ENCODE measurements at places on chromosomes 11 and 22.
A peak's percentile ranks its signal among the peaks of the same experiment; 100 is the strongest.

- DNase-seq = peak; percentile 64
Measured at GRCh38 chr11:44578279-44578678, 12.8 kb downstream of the CD82 start.

DNA sequence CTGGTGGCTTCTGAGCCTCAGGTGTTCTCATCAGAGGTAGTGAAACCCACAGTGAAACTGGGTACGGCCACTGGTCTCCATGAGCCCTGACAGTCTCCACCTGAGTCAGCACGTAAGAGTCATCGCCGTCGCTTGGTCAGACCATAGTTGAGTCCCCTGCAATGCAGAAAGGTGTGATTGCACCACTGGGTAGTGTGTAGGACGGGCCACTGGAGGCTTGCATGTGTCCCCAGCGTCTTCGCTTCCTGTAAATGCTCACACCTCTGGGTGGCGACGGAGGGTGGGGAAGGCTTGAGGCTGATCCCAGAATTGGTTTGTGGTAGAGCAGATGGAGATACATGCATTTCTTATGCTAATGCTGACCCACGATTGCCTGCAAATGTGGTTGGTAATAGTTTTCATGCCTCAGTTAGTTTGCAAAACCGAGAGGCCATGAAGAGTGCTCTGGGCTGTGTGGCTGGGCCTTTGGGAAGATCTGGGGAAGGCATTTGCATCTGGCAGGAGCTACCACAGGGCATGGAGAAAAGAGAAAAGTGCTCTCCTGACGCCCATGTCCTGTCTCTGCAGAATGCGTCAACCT lies 26.5 kb downstream of the CTTN start:
- peak; percentile 59 for DNase-seq

GRCh38 chr22:28381429-28382167 lies 298.0 kb downstream of the TTC28 start:
- DNase-seq = no peak

- DNase-seq = no peak
Measured at GRCh38 chr11:109123816-109124787, 297.9 kb upstream of the C11orf87 start.

DNA sequence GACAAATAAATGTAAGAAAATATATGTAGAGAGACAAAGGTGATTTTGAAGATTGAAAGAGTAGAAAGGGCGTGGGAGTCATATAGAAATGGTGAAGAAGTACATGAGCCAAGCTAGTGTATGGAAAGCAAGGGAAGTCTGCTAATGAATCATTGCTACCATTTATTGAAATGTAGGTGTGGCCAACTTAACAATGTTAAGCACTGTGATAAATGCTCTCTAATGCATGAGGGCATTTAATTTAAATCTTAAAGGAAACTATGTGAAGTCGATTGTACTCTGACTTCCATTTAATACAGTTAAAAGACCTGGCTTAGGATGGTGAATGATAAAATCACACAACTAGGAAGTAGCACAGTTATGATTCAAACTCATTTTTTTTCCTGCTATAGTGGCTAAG lies 219.9 kb downstream of the CASP12 start:
- no peak for DNase-seq

DNA sequence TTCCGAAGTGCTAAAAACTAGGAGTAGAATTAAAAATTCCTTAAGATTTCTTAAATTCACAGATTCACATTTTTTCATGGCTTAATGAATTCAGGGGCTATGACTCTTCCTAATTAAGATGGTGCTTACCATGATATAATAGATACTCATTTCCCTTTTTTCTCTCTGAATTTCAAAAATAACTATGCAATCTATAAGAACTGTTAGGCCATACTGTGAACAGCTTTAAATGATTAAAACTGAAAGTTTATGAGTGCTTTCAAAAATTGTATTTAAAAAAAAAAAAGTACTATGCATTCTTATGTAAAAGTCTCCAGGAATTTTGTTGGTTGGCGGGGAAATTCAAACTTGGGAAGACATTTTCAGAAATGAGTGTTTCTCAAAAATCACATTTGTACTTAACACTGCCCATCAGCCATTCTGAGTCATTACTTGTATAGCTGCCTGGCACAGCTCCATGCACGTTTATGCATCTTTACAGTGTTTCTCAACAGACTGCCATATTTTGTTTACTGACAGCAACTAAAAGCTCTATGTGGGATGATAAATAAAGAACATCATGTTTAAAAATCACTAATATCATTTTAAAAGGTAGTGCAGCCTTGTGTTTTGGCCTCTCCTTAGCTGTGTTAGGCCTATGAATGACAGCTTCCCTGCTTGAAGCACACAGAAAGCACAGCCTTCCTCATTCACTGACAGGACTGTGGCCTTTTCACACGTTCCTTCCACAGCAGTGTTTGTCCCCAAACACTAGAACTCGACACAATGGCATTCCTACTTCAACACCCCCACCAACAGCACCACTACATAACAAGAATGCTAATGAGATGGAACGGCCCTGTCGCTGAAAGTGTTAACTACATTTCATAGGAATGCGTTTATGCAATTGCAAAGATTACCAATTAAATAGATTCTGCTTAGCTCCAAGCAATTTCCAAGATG lies 131.4 kb downstream of the DCDC1 start:
- no peak for DNase-seq

DNA sequence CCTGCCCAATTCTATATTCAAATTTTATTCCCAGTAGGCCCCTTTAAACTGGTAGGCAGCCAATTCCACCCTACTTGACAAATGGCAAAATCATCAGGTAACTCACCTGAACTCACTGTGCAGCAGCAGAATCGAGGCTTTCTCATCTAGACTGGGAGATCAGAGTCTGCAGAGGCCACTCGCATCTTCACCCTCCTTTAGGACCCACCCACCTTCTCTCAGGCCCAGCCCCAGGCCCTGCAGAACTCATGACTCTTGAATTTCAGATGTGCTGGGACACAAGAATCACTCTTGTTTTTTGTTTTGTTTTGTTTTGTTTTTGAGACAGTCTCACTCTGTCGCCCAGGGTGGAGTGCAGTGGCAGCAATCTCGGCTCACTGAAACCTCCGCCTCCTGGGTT lies 38.8 kb downstream of the MICAL3 start:
- no peak for DNase-seq

- no peak for DNase-seq
Measured at GRCh38 chr11:419248-420005, 4.6 kb upstream of the SIGIRR start.

DNA sequence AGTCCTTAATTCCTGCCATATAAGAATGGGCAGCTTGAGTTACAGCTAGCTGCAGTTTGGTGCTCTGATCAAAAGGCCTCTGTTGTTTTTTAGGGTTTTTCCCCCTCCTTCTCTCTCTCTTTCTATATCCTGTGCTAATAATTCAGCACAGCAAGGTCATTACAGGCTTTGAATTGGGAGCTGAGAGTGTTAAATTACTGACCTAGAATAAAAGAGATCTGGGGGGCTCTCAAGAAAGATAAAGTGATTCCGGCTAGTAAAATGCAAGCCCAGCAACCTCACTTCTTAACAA lies 84.9 kb downstream of the CSTPP1 start:
- no peak for DNase-seq

DNA sequence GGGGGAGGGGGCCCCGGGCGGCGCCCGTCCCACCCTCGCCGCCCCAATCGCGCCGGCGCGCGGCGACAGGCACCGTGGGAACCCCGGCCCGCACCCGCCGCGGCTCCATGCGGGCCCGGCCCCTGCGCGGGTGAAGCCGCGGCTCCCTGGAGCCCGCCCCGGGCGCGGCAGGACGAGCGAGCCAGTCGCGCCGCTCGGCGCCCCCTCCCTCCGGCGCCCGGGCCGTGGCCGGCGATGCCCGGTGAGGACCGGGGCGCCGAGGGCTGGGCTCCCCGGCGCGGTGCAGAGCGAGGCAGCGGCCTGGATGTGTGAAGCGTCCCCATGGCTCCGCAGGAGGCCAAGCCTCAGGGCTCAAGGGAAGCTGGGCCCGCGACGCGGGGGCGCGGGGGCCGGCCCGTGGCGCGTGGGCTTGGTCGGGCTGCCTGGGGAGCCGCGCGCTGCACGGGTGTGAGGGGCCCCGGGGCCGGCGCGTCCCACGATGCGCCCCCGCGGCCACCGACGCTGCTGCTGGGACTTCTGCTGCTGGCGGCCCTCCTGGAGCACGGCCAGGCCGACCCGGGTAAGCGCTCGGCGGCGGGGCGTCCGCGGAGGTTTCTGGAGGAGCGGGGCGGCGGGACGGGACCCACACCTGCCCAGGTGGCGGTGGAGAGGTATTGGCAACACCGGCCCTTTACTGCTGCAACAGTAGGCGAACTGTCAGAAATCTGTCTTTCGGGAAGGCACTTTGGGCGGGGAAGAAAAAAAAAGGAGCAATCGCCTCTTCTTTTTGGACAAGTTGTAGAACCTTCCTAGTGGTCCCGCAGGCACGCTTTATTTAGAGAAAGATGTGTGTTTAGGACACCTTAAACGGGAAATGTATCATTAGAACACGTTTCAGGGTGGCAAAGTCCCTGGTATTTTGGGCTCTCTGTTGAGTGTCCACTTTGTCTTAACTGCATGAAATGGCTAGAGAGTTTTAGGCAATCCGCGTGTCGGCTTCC lies 119.4 kb downstream of the HIPK3 start:
- DNase-seq = peak; percentile 41

- no peak for DNase-seq
Measured at GRCh38 chr11:117202386-117203068, 3.4 kb downstream of the TAGLN start.

DNA sequence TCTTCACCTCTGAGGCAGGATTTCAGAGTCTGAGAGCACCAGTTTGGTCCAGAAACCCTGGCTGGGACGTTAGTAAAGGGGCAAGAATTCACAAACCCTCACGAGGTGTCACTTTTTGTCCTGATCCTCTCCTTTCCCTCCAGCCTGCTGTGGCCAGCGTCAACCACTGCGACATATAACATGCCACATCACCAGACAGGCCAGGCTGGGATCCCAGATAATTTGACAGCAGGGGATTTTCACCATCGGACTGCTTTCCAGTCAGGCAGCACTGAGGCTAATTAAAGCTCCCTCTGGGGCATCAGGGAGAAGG lies 36.8 kb upstream of the RBFOX2 start:
- DNase-seq = no peak

DNA sequence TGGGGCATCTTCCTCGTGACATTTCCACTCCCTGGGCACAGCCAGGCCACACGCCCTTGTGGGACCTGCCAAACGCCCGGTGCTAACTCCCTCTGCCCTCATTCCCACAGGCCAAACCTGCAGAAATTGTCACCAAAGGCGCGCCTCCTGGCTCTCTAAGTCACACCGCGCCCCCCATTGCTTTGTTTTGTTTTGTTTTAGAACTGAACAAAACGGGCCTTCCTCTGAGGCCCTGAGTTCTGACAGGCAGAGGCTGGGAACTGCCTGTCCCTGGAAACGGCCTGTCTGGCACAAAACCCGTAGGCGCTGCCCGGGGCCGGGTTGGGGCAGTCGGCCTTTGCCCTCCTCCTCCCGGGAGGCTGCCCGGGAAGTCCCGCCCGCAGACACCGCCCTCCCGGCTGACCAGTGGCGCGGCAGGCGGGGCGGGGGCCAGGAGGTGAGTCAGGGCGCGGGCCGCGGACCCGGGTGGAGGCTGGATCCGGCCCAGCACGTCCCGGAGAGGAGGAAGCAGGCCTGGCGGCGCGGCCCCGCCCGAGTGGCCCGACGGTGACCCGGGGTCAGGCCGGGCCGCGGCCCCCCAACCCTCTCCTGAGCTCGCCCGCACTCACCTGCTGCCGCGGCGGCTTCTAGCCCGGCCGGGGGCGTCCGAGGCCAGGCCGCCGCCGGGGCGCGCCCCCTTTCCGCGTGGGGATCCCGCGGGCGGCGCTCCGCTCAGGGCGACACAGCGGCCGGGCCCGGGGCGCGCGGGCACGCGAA lies 465 bp downstream of the SUN2 start:
- peak; percentile 76 for DNase-seq

GRCh38 chr11:76962583-76963416 lies 71.4 kb upstream of the B3GNT6 start:
- DNase-seq = peak; percentile 50

DNA sequence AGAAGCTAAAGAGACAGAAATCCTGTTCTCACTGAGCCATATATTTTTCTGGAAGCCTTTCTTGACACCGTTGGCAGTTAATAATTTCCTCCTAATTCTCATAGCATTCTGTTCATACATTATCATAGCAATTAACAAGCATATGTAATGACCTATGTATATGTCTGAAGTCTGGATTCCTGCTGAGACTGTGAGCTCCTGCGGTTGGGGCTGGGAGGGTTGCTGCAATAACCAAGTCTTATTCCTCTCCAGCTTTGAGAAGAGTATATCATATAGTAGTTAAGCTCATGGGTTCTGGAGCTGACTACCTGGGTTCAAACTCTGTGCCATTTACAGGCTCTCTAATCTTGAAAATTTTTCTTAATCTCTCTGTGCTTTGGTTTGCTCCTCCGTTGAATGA lies 175.2 kb downstream of the MAML2 start:
- DNase-seq = no peak

- no peak for DNase-seq
Measured at GRCh38 chr11:1699771-1700170, 2.8 kb downstream of the KRTAP5-6 start.

- no peak for DNase-seq
Measured at GRCh38 chr11:11440144-11440543, 87.1 kb upstream of the CSNK2A3 start.

- DNase-seq = no peak
Measured at GRCh38 chr11:114909866-114910265, 231.5 kb downstream of the NXPE2 start.

GRCh38 chr11:113818426-113818825 lies 38.8 kb downstream of the CLDN25 start:
- no peak for DNase-seq

GRCh38 chr11:20388096-20389055 lies 860 bp downstream of the PRMT3 start:
- DNase-seq = peak; percentile 23

DNA sequence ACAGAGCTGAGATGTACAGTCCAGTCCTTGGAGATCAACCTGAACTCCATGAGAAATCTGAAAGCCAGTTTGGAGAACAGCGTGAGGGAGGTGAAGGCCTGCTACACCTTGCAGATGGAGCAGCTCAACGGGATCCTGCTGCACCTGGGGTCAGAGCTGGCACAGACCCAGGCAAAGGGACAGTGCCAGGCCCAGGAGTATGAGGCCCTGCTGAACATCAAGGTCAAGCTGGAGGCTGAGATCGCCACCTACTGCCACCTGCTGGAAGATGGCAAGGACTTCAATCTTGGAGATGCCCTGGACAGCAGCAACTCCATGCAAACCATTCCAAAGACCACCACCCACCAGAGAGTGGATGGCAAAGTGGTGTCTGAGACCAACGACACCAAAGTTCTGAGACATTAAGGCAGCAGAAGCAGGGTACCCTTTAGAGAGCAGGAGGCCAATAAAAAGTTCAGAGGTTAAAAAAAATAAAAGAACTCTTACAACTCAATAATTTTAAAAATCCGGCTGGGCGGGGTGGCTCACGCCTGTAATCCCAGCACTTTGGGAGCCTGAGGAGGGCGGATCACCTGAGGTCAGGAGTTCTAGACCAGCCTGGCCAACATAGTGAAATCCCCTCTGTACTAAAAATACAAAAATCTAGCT lies 69.9 kb upstream of the RTL6 start:
- no peak for DNase-seq
